ENCODE measurements at places on chromosomes 4 and X. TPM values are rescaled to one million over a fixed set of nuclear protein-coding genes. Genes with fewer than 3 reads are reported as not detected.

GRCh38 chr4:106708464-106708816 is 327.7 kb downstream of the DKK2 start:
- ATAC-seq: no peak

DNA sequence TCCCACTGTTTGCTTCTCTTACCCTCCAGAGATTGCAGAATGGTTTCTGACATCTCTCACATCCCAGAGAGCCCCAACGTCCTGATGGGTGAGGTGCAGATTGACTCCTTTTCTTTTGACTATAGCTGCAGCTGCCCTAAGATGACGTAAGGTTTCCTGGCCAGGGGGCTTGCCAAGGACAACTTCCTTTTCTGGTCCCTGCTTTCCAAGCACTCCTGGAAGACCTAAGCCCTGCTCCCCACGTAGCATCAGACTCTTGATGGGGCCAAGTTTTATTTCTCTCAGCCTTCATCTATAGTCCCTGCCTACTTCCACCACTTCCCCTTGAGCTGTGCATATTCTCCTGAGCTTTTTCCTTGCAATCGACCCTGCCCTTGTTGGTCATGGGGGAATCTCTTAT is 497.7 kb downstream of the IDS start:
- no peak for ATAC-seq

- no peak for ATAC-seq
These were observed 10.3 kb downstream of the ADH6 start for GRCh38 chr4:99208719-99209075.

- no peak for ATAC-seq
These were observed 34.5 kb downstream of the KDM5C start for GRCh38 chrX:53190363-53190960.

- no peak for ATAC-seq
These were observed 672.1 kb downstream of the GRXCR1 start for GRCh38 chr4:43564591-43564990.

DNA sequence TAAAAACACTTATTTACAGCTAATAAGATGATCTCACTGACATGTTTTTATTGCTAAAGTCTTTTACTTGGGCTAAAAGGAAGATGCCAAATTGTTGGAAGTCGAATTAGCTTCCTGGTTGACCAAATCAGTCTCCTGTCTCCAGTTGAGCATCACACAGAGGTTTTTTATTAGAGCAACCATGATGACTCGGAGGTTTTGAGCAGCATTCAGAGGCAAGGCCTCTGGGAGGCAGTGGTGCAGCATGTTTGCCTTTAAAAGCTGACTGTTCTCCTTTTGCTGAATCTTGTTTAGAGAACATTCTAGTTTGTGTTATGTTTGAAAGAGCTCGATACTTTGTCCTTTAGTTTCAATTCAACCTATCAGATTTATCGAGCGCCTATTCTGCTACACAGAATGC is 2.1 kb downstream of the UCHL1 start:
- ATAC-seq: peak; percentile 40

- ATAC-seq: no peak
These were observed 19.4 kb downstream of the PPP2R3B start for GRCh38 chrX:367349-367748.

DNA sequence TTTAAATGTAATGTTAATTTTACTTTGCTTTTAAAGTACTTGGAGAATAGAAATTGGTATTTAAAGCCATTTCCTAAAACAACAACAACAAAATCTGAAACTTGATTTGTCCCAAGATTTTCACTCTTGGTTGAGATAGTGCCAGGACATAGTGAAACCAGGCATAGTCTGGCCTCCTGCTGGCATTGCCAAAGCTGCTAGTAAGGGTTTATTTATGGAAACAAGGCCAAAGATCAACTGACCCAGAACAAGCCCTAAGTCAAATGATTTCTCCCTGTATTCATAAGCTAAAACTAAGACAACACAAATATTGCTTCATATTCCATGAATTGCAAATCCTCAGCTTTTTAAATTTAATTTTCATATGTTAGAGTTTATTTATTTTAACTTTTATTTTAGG is 227.5 kb upstream of the FGF13 start:
- ATAC-seq: no peak

GRCh38 chr4:54513204-54513603 is 144.6 kb upstream of the KIT start:
- ATAC-seq: peak; percentile 93

- ATAC-seq: no peak
These were observed 618.8 kb downstream of the GLUD2 start for GRCh38 chrX:121666171-121666570.

DNA sequence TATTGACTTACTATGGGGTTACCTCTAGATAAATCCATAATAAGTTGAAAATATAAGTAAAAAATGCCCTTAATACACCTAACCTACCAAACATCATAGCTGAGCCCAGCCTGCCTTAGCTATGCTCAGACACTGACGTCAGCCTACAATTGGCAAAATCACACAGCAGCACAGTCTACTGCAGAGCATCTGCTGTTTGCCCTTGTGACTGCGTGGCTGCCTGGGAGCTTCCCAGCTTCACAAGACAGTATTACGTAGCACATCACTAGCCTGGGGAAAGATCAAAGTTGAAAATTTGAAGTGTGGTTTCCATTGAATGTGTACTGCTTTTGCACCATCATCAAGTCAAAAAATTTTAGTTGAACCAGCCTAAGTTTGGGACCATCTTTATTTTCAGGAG is 8.8 kb downstream of the HTT-AS start:
- no peak for ATAC-seq

GRCh38 chrX:154135458-154136229 is 8.4 kb upstream of the OPN1LW start:
- ATAC-seq: no peak

- ATAC-seq: peak; percentile 12
These were observed 574 bp upstream of the MOB1B start for GRCh38 chr4:70901607-70901983.

DNA sequence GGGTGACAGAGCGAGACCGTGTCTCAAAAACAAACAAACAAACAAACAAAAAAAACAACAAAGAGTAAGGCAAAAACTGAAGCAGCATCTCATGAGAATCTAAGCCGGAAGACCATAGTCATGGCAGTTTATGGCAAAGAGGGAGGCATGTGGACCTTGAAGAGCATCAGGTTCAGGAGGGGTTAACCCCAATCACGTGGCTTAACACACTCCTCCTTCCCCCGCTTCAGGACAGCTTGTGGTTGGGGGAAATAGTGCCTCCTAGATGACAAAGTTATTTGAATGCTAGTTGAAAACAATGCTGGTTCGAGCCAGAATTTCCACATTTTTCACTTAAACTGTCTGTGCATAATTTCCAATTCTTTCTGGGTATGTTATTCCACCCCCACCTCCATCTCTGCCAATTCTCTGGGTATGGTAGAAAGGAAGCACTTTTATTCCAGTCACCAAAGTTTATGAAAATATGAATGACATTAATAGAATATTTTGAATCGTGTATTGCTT is 11.7 kb upstream of the MAP7D3 start:
- ATAC-seq: no peak

DNA sequence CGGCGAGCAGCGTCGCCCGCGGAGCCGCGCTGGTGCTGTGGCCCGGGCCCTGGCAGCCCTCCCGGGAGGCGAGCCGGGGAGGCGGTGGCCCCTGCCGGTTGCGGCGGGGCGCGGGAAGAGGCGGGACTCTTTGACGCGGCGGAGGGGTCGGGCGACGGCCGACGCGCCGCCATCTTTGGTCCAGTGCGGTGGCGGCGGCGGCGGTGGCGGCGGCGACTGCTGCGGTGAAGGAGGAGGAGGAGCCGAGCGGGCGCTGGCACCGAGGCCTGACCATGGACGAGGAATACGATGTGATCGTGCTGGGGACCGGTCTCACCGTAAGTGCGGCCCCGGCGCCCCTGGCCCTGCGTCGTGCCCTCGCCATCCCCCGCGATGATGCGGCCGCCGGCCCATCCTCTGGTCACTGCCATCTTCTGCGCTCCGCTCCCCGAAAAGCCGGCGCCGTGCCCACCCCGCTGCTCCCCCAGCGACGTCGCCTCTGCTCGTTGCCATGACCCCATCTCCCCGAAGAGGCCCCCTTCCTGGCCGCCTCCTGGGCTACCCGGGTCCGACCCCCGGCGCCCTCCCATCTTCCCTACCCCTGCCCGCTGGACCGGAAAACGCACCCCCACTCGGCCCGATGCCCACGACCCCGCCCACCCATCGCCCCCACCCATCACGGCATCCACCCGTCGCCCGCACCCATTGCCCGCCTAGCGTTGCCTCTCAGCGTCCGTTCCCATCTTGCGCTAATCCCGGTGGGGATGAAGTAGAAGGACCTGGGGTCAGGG is at the start of gene GDI1:
Gene GDI1 (plus strand): TSS at position 172 of the 770 bp plus-strand sequence. CDS start 101 bp downstream, at position 273.
- ATAC-seq: peak; percentile 36

GRCh38 chr4:76800902-76801301 is 97.0 kb downstream of the SOWAHB start:
- no peak for ATAC-seq

DNA sequence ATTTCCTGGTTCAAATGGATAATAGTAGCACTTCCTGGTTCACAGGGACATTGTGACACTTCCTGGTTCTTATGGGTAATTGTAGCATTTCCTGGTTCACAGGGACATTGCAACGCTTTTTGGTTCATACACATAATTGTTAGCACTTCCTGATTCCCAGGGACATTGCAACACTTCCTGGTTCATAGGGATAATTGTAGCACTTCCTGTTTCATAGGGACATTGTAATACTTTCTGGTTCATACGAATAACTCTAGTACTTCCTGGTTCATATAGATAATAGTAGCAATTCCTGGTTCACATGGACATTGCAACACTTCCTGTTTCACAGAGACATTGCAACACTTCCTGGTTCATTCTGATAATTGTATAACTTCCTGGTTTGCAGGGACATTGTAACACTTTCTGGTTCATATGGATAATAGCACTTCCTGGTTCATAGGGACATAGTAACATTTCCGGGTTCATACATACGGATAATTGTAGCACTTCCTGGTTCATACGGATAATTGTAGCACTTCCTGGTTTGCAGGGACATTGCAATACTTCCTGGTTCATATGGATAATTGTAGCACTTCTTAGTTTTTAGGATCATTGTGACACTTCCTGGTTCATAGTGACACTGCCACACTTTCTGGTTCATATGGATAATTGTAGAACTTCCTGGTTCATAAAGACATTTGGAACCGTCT is 61.6 kb upstream of the CD99 start:
- ATAC-seq: peak; percentile 47

The LGI2 gene
- total RNA-seq: 0.20 TPM

The SLC10A6 gene
- 21.2 TPM for total RNA-seq

The ZCCHC18 gene
- total RNA-seq: not detected

The CETN2 gene
- 32.4 TPM for total RNA-seq

The F8A2 gene
- total RNA-seq: not detected

The HTN1 gene
- not detected for total RNA-seq
